Cerebellum (tissue), 4 donors: ENCODE measurements at places on chromosomes 13 and 19. TPM values are rescaled to one million over a fixed set of nuclear protein-coding genes. Genes with fewer than 3 reads are reported as not detected.

- no peak for DNase-seq
Measured at GRCh38 chr19:28522545-28522922, 690.4 kb downstream of the UQCRFS1 start.

GRCh38 chr19:920051-920864 is 3.1 kb downstream of the KISS1R start:
- DNase-seq: no peak

DNA sequence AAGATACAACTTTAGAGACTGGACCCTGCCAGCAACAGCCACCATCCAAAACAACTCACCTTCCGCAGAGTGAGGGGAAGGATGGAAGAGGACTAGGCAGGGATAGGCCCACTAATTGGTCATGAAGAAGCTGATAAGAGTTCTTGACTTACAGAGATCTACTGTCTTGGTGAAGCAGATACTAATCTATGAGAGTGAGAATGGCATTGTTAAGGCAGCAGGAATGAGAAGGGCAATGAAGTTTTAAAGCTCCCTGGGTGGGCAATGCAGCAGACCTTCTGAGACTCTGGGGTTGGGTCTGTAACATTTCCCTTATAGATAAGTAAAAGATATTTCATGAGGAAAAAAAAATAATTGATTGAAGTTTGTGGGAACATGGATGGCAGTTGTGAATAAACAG is 63.7 kb downstream of the KLF12 start:
- DNase-seq: no peak

GRCh38 chr19:17997969-17998826 is 9.8 kb upstream of the ARRDC2 start:
- no peak for DNase-seq

DNA sequence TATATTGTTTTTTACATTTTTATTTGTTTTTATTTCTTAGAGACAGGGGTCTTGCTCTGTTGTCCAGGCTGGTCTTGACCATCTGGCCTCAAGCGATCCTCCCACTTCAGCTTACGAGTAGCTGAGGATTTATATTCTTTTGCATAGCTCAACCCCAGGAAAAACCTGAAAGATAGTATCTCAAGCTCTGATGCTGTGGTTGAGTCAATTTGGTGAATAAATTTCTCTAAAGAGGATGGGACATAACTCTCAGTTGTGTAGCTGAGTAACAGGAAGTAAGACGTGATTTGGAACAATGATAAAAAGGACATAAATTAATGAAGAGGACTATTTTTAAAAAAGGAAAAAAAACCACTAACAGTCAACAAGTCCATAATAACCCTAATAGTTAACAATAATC is 79.8 kb upstream of the TNFSF11 start:
- DNase-seq: no peak

Gene DAND5
- 0.18 TPM for total RNA-seq

Gene GRIN2D
- total RNA-seq: 4.6 TPM

Gene GZMM
- total RNA-seq: not detected
